ENCODE measurements at places on chromosomes 7 and 10.

GRCh38 chr7:56218510-56218909 lies 102.3 kb upstream of the NUPR2 start:
- DNase-seq: no peak

- no peak for DNase-seq
These were observed 171.5 kb upstream of the SH2B2 start for GRCh38 chr7:102115181-102115580.

GRCh38 chr10:1715821-1716220 lies 21.5 kb downstream of the ADARB2 start:
- DNase-seq: no peak

DNA sequence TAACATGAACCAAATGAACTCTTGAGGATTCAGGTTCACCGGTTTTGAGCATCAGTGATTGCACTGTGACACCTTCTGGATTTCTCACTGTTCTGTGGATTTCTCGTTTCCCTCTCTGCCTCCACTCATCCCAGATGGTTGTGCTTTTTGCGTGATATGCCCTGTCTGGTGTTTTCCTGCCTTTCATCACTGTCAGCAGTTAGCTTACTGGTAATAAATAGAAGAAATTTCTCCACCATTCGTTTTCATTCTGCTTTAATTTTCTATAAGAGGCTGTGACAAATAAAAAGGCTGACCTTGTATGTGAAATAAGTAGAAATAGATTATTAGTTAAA lies 16.2 kb downstream of the BPGM start:
- DNase-seq: no peak

- peak; percentile 19 for DNase-seq
These were observed 52.6 kb upstream of the FAM180A start for GRCh38 chr7:135801045-135801693.

- DNase-seq: no peak
These were observed 91.6 kb downstream of the HECW1 start for GRCh38 chr7:43204081-43204480.

GRCh38 chr7:43792471-43793150 lies 34.1 kb downstream of the BLVRA start:
- no peak for DNase-seq

- no peak for DNase-seq
These were observed 82.3 kb upstream of the GPR26 start for GRCh38 chr10:123583639-123584418.

GRCh38 chr7:49294611-49295010 lies 370.3 kb downstream of the CDC14C start:
- no peak for DNase-seq

DNA sequence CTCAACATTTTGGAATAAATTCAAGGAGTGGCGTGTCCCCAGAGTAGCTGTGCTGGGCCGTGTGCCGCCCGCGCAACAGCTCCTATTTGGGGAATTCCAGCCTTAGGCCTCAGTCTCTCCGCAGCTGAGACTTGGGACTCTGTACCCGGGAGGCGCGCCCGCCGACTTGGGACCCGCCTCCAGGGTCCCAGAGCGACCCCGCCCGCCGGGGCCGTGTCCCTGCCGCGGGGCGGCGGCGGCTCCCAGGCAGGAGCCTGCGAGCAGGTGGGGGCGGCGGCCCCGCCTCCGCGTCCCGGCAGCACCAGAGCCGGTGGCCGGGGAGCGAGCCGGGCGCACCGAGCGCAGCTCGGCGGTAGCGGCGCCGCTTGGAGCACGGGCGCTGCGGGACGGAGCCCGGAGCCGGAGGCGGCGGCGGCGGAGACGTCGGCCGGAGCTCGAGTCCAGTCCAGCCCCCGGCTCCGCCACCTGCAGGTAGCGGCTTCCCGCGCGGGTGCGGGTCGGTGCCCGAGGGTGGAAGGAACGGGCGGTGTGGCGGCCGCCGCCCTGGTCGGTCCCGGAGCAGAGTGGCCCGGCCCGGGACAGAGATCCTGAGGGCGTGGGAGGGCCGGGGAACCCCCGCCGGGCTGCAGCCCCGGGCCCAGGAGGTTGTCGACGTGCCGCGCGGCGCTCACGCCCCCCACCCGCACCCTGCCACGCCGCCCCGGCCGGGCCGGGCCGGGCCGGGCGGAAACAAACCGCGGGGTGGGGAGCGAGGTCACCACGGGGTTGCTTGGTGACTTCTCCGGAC lies at the start of gene WIPF3:
TSS of gene WIPF3 (plus strand) at position 301 of the 787 bp plus-strand sequence. CDS start 28,217 bp downstream, outside the sequence.
- DNase-seq: no peak
